Stimulated activated CD4-positive, alpha-beta T cell treated with anti-CD3 and anti-CD28 coated beads, Interleukin-2, amount 100 ng/mL, for 24 hours (primary cell): ENCODE measurements at places on chromosomes 5 and 9.

DNA sequence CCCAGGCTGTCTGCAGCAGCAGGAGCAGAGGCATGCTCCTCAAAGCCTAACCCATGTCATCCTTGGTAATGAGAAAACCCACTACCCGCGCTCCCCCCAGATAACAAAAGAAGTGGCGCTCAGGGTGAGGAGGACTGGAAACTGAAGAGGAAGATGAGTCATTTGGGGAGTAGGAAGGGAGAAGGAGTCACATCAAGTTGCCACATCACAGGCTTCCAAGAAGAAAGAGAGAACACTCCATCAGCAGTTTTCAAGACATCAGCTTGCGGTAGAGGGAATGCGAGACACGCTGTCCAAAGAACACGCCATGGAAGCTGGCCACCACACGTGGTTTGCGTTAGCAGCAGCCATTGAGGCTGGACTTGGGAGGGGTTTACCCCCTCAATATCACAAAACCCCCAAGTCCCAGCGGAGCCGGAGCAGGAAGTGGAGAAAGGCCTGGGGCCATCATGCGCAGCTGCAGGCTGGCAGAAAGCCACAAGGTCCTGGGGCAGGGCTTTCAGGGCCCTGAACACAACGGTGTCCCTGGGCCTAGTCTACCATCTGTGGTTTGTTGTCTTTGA is 41.5 kb downstream of the SH3PXD2B start:
- peak; percentile 26 for DNase-seq

DNA sequence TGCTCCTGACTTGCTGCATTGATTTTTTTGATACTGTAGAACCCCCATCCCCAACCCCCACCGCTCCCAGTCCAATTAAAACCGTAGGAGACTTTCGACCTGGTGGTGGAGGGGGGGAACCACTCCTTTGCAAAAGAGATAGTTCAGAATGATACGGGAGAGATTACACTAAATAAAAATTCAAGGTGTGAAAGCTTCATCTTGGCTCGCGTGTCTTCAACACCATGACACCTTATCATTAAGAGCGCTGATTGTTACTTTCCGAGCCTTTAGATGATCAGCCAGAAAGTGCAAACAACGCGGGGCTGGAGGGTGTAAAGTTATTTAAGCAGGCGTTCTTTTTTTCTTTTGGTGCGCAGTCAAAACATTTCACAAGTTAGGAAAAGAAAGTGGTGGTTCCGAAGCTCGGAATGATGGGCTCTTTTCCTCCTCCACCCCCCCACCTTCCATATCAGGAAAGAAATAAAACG is 1.3 kb upstream of the ZNF462 start:
- no peak for DNase-seq

DNA sequence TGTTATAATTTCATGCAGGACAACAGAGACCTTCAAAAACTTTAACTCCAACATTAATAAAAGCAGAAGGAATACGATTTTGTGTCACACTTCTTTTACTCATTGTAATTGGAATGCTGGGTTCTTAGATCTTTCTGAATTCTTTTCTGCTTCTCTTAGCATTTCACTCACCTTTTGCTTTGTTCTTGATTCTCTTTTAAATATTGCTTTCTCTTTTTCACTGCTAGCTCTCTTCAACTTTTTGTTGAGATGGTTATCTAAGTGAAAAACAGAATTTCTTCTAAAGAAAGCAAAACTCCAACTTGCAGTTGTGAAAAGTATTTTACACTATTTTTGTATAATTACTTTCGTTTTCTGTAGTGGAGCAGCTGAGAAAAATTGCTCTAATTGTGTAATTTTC is 212.6 kb upstream of the KIF2A start:
- DNase-seq, result no peak

- DNase-seq, result peak; percentile 20
Observed at GRCh38 chr5:111756581-111757354, at the start of gene NREP. Gene NREP (minus strand): TSS chr5:111757194. CDS start chr5:111755772, 1,422 bp downstream.

DNA sequence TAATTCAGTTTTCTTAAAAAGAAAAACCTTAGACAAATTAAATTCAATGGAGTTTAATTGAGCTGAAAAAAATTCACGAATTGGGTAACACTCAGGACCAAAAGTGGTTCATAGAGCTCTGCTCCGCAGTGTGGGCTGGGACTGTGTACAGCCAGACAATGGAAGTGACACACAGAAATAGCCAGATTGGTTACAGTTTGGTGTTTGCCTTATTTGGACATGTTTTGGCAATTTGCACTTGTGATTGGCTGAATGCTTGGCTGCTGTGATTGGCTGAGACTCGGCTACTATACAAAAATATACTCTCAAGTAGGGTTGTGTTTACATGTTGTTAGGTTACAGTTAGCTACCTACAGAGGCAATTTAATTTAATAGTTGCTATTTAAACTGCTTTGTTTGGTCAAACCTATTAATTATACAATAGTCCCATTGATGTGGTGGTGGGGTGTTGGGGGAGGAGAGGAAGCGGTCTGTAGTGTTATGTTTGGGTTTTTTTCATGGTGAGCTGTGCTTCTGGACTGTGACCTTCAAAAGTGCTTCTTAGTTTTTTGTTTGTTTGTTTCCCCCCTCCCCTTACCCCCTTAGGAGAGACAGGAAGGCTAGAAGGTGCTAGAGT is 95.2 kb downstream of the CNTLN start:
- no peak for DNase-seq

- no peak for DNase-seq
Observed at GRCh38 chr9:125763394-125763801, 16.2 kb downstream of the PBX3 start.

- no peak for DNase-seq
Observed at GRCh38 chr9:109683521-109683920, 96.5 kb upstream of the PALM2AKAP2 start.

DNA sequence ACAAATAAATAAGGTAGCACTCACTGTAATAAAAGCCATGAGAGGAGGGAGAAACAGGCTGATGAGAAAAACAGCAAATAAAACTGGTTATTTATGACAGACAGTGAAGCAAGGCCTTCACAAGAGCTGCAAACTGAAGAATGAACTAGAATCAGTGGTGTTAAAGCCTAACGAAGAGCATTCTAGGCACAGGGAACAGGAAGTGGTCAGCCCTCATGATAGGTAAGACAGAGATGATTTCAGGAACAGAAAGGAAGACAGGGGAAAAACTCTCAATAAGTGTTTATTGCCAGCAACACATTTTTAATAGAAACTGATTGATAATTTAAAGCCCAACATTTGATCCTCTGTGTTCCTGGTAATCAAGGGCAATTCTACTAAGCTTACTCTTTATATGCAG is 124.5 kb downstream of the EDIL3 start:
- DNase-seq, result no peak

DNA sequence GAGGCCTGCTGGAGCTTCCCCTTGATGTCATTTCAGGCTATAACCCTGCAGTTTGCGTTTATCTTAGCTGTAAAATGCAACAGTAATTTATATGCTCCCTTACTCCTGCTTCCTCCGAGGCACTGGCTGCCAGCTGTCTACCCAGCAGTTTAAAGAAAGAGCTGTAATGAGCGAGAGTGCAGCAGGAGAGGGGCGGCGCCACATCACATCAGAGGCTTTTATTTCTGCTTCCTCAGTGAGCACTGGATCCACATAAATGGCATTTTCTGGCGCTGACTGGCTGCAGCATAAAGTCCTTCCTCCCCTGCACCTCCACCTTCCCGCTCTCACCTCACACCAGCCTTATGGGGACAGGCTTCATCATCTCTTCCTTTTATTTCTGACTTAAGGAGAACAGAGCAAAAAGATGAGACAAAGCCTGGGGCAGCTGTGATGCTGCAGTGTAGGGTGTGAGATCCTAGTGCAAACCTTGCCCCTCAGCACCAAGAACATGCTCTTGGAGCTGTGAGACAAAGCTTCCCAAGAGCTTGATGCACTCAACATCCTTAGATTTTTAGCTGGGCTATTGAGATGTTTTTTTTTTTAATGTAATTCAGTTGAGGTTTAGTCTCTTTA is 829.6 kb upstream of the ZNF608 start:
- no peak for DNase-seq

- DNase-seq, result no peak
Observed at GRCh38 chr9:85443190-85443598, 298.6 kb downstream of the AGTPBP1 start.
